ENCODE measurements at places on chromosomes 13 and 19.

GRCh38 chr13:22468045-22468444 lies 712.7 kb upstream of the SGCG start:
- peaks cover 4% of the 10 kb centered on the region for H3K4me1 ChIP-seq
- no peak overlapping the region for H3K27ac ChIP-seq
- H3K4me3 ChIP-seq = no peak overlapping the region
- H3K27me3 ChIP-seq = no peaks in the 10 kb centered on the region
- DNase-seq = no peak

- H3K27me3 ChIP-seq = no peaks in the 10 kb centered on the region
- DNase-seq = no peak
- H3K4me1 ChIP-seq = peaks cover 25% of the 10 kb centered on the region
- H3K36me3 ChIP-seq = peaks cover 17% of the 10 kb centered on the region
- peak overlapping the region; percentile 50 for H3K27ac ChIP-seq
These were observed 8.6 kb downstream of the VASP start for GRCh38 chr19:45515807-45516401.

DNA sequence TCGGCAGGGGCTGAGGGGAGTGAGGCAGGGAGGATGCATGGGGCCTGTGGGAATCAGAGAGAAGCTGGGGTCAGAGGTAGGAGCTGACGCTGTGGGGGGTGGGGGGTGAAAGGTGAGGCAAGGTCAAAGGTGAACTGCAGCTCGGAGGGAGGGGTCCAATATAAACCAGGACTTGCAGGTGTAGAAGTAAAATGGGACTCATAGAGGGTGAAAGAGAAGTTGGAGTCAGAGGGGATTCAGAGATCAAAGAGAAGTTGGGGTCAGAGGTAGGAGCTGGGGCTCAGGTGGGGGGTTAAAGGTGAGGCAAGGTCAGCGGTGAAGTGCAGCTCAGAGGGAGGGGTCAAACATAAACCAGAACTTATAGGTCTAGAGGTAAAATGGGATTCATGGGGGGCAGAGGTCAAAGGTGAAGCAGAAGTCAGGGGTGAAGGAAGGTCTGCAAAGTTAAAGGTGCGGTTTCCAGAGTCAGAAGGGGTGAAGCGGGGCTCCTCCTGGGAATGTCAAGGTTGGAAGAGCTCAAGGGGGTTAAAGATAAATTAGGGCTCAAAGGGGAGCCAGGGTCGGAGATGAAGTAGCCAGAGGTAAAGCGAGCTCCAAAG lies 7.6 kb downstream of the TUBB4A start:
- H3K27ac ChIP-seq = no peak overlapping the region
- DNase-seq = no peak
- H3K36me3 ChIP-seq = no peaks in the 10 kb centered on the region
- no peak overlapping the region for H3K4me3 ChIP-seq
- no peaks in the 10 kb centered on the region for H3K4me1 ChIP-seq

GRCh38 chr19:14070268-14071050 lies 2.1 kb upstream of the MISP3 start:
- no peak overlapping the region for H3K27ac ChIP-seq
- H3K4me1 ChIP-seq = peaks cover 22% of the 10 kb centered on the region
- no peak overlapping the region for H3K4me3 ChIP-seq
- H3K36me3 ChIP-seq = no peaks in the 10 kb centered on the region
- H3K27me3 ChIP-seq = peaks cover 7% of the 10 kb centered on the region
- DNase-seq = no peak

- H3K27me3 ChIP-seq = no peaks in the 10 kb centered on the region
- peak overlapping the region; percentile 76 for H3K4me3 ChIP-seq
- peak overlapping the region; percentile 10 for H3K27ac ChIP-seq
These were observed 568 bp downstream of the ATP11A start for GRCh38 chr13:112690283-112690929.

- no peaks in the 10 kb centered on the region for H3K27me3 ChIP-seq
- H3K36me3 ChIP-seq = no peaks in the 10 kb centered on the region
- H3K4me3 ChIP-seq = peak overlapping the region; percentile 66
These were observed 654 bp downstream of the STAP2 start for GRCh38 chr19:4337906-4338440.

Data from osteocyte (in vitro differentiated cells).